ENCODE measurements at places on chromosomes 2 and 18. TPM values are rescaled to one million over a fixed set of nuclear protein-coding genes. Genes with fewer than 3 reads are reported as not detected.

The ESPNL gene
- polyA plus RNA-seq = not detected

The LCT gene
- not detected for polyA plus RNA-seq

The TCF23 gene
- not detected for polyA plus RNA-seq

The FAM237A gene
- 7.1 TPM for polyA plus RNA-seq

The CCDC148 gene
- polyA plus RNA-seq = 6.8 TPM

The RSAD2 gene
- polyA plus RNA-seq = not detected

The CYS1 gene
- 0.22 TPM for polyA plus RNA-seq

The LYG2 gene
- polyA plus RNA-seq = 0.39 TPM

The MTCL1 gene
- polyA plus RNA-seq = 53.0 TPM
